ENCODE measurements at places on chromosomes 2 and 18. TPM values are rescaled to one million over a fixed set of nuclear protein-coding genes. Genes with fewer than 3 reads are reported as not detected.
A peak's percentile ranks its signal among the peaks of the same experiment; 100 is the strongest.

The ACKR3 gene
- 0.86 TPM for total RNA-seq

- H3K27ac ChIP-seq: peak overlapping the region; percentile 21
- peak overlapping the region; percentile 47 for H3K4me3 ChIP-seq
- peak; percentile 70 for DNase-seq
- peaks cover 27% of the 10 kb centered on the region for H3K4me1 ChIP-seq
- H3K27me3 ChIP-seq: no peaks in the 10 kb centered on the region
- no peaks in the 10 kb centered on the region for H3K36me3 ChIP-seq
Measured at GRCh38 chr2:11687736-11688135, 17.7 kb upstream of the NTSR2 start.

The LRRTM4 gene
- total RNA-seq: not detected

DNA sequence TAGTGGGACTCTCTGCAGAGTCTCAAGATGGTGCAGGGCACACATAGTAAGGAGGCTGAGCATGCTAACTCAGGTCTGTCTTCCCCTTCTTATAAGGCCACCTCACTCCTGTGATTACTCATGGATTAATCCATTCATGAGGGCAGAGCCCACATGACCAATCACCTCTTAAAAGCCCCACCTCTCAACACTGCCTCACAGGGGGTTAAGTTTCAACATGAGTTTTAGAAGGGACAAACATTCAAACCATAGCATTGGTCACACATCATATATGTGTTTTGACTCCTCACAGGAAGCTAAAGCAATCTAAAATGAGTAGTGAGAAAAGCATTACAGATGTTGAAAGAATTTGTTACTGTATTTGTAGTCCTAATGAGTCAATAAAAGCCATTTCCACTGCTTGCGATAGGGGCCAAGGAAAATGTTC, 57.5 kb downstream of the DTNA start:
- H3K36me3 ChIP-seq: no peaks in the 10 kb centered on the region
- H3K27ac ChIP-seq: peak overlapping the region; percentile 89
- no peaks in the 10 kb centered on the region for H3K27me3 ChIP-seq
- H3K4me3 ChIP-seq: no peak overlapping the region
- peaks cover 13% of the 10 kb centered on the region for H3K4me1 ChIP-seq

GRCh38 chr2:150487537-150488429, at the start of gene RND3:
RND3 (minus strand) TSS chr2:150487667; CDS start chr2:150487417, 250 bp downstream.
- peak within 1 kb of the TSS; percentile 98 for H3K27ac ChIP-seq
- DNase-seq: peak; percentile 99
- peaks cover 42% of the 10 kb centered on the region for H3K4me1 ChIP-seq

- no peaks in the 10 kb centered on the region for H3K36me3 ChIP-seq
- H3K27ac ChIP-seq: no peak overlapping the region
- H3K27me3 ChIP-seq: peaks cover 53% of the 10 kb centered on the region
Measured at GRCh38 chr2:175435012-175435411, 253.5 kb upstream of the ATP5MC3 start.

GRCh38 chr2:147045113-147045512, 799.7 kb upstream of the ACVR2A start:
- peak; percentile 79 for DNase-seq
- H3K36me3 ChIP-seq: no peaks in the 10 kb centered on the region
- no peak overlapping the region for H3K4me3 ChIP-seq
- H3K4me1 ChIP-seq: peaks cover 5% of the 10 kb centered on the region
- H3K27ac ChIP-seq: no peak overlapping the region

- peak overlapping the region; percentile 63 for H3K27ac ChIP-seq
- no peaks in the 10 kb centered on the region for H3K27me3 ChIP-seq
- H3K4me1 ChIP-seq: peaks cover 33% of the 10 kb centered on the region
- peak overlapping the region; percentile 22 for H3K4me3 ChIP-seq
Measured at GRCh38 chr2:179574061-179574519, 287.3 kb downstream of the ZNF385B start.

DNA sequence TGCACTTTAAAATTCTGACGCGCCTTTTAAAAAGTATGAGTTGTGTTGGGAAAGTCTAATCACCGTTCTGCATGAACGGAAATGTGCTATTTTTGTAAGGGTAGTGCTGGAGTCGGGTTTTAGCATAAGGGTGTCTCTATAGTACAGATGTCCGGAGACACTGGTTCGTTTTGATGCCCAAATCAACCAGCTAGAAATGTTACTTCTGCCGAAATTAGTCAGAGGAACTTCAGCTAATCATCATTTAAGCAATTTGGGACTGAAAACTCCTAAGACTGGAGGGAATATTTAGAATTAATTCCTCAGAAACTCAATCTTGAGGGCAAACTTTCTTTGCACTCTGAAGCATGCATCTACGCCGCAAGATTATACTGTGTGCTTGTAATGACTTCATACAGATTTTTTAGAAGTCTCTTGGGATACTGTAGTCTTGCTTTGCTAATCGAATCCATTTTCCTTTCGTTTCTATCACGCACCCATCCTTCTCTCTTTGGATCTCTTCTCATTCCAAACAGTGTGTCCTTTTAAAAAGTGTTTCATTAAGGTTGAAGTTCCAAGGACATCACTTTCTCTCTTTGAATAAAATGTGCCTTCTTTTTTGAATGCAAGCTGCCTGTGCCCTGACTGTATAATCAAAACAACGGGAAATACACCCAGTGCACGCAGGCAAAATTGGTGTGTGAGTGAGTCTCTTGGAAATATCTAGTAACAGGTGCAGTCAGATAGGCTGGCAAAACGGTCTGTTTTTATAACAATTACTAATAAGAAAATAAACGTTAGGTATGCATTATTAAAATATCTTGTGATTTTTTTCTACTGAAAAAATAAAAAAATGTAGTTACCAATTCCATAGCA, 270.9 kb upstream of the TCF4 start:
- H3K4me3 ChIP-seq: no peak overlapping the region
- H3K27ac ChIP-seq: no peak overlapping the region
- H3K4me1 ChIP-seq: peaks cover 37% of the 10 kb centered on the region

DNA sequence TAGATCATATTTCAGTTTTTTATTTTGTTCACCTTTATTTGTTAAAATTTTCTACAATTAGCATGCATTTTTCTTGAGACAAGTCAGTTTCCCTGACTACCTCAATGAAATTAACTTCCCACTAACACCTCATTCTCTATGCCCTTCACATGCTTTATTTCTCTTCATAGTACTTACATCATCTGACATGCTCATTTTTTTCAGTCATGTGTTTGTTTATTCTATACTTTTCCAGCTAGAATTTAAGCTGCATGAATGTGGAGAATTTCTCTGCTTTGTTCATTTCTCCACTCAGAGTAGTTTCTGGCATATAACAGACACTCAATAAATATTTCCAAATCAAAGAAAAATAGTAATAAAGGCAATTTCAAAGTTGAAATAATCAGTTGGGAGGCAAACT, 78.9 kb upstream of the SCN7A start:
- no peak for DNase-seq
- H3K27me3 ChIP-seq: no peaks in the 10 kb centered on the region
- H3K4me3 ChIP-seq: no peak overlapping the region

DNA sequence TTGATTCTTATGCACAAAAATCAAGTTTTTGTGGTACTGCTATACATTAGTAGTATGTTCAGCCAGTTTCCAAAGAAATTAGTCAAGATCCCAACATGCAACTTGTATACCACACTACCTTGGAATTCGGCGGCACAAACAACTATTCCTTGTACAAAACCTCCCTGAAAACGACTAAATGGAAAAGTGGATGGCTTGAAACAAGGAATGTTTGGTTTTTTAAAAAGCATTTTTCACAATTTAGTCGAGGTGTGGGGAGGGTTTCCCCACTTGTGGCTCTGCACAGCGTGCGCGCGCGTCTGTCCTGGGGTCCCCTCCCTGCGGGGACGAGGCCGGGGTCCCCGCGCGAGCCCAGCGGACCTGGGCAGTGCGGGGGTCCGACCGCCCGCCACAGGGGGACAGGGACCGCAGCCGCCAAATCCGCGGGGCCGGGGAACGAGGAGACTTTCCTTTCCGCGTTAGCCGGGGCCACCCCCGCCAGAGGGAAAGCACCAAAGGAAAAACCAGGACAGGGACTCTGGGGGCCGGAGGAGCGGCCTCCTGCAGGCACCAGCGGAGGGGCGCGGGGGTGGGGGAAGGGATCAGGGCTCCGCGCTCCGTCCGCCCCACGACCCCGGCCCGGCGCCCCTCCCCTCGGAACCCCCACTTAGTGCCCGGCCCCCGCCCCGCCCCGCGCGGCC, 534 bp upstream of the SOCS6 start:
- H3K4me3 ChIP-seq: peak overlapping the region; percentile 86
- peak; percentile 23 for DNase-seq
- 0 out of 2 replicates have a peak, but pooled peaks cover 11% of the 10 kb centered on the region for H3K36me3 ChIP-seq
- peaks cover 32% of the 10 kb centered on the region for H3K4me1 ChIP-seq
- no peaks in the 10 kb centered on the region for H3K27me3 ChIP-seq
- H3K27ac ChIP-seq: peak overlapping the region; percentile 15

The SPP2 gene
- total RNA-seq: not detected

The MAL gene
- total RNA-seq: 1.6 TPM

DNA sequence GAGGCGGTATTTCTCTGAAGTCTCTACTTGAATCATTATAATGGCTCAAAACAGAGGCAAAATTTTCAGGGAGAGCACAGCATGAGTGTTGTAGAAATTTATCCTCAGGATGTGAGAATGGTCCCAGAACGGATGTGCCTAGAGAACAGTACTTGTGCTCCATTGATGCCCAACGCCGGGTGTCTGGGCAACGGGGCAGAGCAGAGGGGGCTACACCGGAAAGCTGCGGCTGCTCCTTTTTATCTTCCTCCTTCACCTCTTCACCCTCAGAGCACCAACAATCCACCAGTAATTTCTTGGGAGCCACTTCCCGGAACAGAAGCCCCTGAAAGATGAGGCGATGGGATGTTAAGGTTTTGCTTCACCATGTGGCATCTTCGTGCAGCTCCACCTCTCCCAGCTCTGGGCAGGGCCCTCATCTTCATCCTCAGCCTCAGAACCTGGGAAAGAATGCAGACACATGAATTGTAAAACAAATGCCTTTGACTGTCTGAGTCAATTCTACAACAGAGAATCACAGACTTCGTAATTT, 71.5 kb downstream of the PTGR3 start:
- DNase-seq: no peak
- H3K27me3 ChIP-seq: peaks cover 49% of the 10 kb centered on the region
- H3K27ac ChIP-seq: no peak overlapping the region
- H3K4me1 ChIP-seq: no peaks in the 10 kb centered on the region

DNA sequence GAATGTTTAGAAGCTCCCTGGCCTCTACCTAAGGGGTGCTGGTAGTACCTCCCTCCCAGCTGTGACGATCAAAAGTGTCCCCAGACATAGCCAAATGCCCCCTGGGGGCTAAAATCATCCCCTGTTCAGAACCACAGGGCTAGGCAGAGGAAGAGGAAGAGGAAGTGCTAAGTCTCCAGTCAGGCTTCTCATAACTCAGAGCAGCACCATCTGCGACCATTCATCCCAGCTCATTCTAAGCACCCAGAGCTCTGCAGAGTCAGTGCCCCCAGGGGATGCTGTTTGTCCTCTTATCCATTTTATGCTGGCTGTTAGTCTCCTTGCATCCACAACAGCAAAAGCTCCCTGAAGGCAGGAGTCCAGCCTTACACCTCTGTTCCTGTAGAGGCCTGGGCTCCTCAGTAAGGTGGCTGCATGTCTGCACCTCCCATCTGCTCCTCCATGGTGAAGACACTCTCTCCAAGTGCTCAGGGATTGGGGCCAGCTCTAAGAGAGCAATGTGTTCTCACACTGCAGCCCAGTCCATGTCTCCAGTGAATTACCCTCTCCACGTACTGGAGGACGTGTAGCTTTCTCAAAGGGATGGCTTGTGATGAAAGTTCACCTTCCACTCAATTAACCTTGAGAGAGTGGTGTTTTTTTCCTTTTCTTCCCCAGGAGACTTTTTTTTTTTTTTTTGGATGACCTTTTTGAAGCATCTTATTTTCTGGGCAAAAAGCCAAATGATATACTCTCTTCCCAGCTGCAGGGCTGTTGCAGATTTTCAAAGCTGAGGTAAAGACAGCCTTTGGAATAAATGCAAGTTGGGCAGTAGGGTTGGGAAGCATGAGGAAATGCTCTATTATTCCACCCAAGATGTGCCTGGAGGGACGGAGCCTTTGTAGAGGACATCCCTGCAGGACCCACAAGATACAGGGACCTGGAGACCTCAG, 158.9 kb upstream of the SLC14A2 start:
- no peaks in the 10 kb centered on the region for H3K4me1 ChIP-seq
- H3K27me3 ChIP-seq: no peaks in the 10 kb centered on the region
- H3K4me3 ChIP-seq: no peak overlapping the region
- no peaks in the 10 kb centered on the region for H3K36me3 ChIP-seq

DNA sequence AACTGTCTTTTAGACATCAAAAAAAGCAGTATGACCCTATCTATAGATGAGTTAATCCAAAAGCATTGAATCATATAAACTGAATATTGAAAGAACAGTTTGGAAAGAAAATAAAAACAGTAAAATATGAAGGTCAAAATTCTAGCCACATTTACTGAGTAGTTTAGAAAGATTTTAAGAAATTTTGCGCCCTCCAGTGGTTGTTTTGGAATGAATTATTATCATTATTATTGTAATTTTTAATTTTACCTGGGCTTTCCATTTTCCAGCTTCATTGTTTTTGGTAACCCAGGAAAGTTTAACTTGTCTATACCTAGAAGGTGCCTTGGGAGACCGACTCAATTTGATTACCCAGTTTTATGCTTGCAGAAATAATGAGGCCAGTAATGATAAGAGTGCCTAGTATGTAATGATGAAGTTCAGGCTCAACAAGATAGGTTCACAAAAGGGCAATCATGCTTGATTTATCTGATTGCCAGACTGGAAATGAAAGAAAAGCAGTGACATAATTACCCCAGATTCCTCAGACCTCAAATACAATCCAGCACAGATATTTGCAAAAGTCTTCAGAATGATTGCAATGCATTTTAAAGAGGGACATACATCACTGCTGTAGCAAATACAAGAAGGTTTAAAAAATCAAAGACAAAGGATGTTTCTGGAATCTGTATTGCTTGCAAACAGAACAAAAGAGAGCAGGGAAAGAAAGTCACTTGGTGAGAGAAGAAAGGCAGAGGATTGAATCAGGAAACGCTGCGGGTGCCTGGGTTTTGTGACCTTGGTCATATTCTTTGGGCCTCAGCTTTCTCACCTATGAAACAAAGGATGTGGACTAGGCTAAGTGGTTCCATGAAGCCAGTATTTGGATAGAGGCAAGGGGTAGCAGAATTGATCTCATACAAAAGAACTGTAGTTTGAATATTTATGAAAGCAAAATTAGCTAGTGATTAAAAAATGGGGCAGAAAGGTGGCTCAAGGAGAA, 153.8 kb downstream of the MAP2 start:
- DNase-seq: peak; percentile 62
- H3K27me3 ChIP-seq: no peaks in the 10 kb centered on the region
- H3K4me1 ChIP-seq: no peaks in the 10 kb centered on the region
- no peak overlapping the region for H3K27ac ChIP-seq
- H3K36me3 ChIP-seq: no peaks in the 10 kb centered on the region

GRCh38 chr2:233449081-233449901, 95.0 kb downstream of the DGKD start:
- peak; percentile 53 for DNase-seq
- no peaks in the 10 kb centered on the region for H3K27me3 ChIP-seq
- no peak overlapping the region for H3K4me3 ChIP-seq
- H3K27ac ChIP-seq: no peak overlapping the region

- peak; percentile 17 for DNase-seq
- H3K36me3 ChIP-seq: no peaks in the 10 kb centered on the region
- no peak overlapping the region for H3K4me3 ChIP-seq
- H3K4me1 ChIP-seq: no peaks in the 10 kb centered on the region
Measured at GRCh38 chr18:79317703-79318102, 78.0 kb upstream of the NFATC1 start.

Measured in PC-3 (cell line).